Astrocyte of the hippocampus (primary cell): ENCODE measurements at places on chromosomes 3 and 15.
A peak's percentile ranks its signal among the peaks of the same experiment; 100 is the strongest.

DNA sequence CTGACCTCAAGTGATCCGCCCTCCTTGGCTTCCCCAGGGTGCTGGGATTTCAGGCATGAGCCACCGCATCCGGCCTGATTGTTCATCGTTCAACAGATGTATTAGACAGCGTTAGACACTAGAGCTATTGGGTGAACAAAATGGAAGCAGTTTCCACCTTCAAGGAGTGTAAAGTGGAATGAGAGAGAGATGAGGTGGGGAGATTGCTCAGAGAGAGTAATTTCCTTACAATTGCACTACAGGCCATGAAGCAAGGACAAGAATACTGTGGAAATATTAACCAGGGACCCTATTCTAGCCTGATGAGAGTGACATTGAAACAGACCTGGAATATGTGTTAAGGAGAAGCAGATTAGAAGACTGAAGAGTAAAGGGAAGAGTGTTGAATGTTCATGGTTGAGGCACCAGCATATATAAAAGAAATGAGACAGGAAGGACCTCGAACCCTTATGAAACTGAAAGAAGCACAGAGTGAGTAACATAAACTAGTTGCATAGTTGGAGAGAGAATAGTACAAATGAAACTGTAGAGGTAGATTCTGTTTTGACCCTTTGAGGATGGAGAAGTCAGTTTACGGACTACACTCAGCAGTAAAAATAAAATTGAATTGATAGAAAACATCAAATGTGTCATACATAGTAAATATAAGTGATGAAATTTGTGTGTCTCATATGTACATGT, 7.2 kb downstream of the RTF1 start:
- DNase-seq: no peak

DNA sequence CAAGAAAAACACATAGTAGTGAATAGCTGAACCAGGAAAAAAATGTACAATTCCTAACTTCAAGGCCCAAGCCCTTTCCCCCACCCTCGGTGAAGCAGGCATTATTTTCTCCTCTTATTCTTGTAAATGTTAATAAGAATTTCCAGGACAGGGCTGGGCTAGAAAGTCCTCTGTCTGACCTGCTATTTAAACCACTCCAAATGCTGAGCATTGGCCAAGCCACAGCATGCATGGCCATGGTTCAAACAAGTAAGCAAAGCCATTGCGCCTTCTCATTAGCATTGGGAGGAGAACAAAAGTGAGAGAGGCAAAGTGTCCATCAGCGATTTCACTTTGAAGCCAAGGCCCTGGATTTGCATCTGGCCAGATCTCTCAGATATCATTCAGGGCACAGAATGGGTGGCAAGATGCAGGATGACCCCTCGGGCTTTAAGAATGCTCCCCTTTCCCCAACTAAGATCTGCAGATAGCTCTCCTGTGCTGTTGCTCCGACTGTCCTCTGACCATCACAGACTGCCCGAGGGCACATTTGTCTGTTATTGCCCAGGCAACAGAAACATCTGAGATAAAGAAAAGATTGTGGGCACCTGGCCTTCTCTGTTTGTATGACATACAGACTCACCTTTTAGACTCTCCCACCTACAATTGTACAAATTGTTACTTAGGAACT, 46.3 kb downstream of the CEMIP start:
- peak; percentile 95 for DNase-seq

DNA sequence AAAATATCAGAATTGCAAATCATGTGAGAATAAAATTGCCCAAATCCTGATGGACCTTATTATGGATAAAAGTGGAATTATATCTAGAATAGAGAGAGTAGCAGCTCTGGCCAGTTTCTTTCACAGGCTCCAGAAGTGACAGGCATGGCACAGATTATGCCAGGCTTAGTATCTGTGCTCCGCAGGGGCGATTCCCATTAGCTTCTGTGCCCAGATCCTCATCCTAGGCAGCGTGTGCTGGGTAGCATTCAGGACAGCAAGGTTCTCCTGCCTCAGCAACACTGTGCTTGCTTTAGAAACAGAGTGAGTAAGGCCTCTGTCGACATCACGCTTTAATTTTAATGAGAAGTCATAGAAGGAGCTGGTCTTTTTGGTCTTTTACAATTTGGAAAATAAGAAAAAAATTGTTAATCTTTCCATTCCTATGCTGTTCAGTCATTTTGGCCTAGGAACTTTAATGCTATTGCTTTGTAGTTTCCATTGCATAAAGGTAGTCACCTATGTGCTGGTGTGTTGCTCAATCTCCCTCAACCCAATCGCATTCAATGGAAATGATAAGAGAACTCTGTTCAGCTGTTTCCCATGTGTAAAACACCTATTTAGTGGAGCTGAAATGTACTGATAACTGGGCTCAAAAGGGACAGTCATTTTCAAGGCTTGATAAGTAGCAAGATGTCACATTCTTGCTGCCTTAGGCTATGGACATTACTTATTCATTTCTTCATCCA, 770.1 kb downstream of the AGBL1 start:
- no peak for DNase-seq

DNA sequence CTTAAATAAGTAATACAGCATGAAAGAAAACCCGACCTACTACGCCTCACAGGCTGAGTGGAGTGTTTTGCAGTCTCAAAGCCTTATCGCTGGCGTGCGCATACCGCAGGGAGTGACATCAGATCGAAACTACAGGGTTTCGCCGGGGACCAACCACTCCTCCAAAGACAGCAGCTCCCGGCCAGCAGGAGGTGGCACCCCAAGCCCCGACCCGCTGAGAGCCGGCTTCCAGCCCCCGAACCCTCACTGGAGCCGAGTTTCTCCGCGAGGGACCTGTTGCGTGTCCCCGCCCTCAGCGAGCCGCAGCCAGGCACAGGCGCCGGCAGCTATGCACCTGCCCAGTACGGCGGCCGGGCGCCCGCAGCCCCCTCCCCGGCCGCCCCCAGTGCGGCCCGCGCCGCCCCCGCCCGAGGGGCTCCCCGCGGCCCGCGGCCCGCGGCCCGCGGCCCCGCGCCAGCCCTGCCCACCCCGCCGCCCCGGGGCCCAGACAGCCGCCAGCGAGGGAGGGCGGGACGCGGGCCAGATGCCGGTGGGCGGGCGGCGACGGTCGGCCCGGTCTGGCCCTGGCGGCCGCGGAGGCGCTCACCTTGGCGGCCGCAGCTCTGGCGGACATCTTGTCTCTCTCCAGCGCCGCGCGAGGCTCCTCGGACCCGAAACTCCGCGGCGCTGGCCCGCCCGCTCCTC, 710 bp downstream of the TJP1 start:
- DNase-seq: peak; percentile 89

GRCh38 chr3:25573386-25574171, 91.1 kb downstream of the TOP2B start:
- peak; percentile 68 for DNase-seq

- no peak for DNase-seq
These were observed 38.7 kb upstream of the FAH start for GRCh38 chr15:80114114-80114513.

DNA sequence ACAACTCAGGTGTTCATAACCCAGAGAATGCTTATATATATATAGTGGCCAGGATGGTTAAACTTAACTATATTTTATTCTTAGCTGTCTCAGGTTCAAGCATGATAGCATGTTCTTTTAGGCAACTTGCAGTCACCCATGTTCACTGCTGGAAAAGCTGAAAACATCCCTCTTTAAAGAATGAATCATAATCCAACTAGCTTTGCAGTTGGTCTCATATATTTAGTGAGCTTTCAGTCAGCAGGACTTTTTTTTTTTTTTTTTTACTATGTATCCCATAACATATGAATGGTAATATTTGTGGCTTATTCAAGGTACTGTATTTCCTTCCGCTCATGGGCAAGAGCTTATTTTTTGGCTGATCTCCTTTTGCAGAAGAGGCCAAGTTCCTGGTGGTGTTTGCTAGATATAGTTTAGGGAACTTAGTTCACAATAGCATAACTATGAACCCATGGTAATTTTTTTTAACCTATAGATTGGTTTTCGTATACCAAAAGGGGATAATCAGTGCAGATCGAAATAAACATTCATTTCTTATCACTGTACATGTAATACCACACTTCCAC, 77.6 kb downstream of the CMSS1 start:
- DNase-seq: no peak

- no peak for DNase-seq
These were observed 12.1 kb upstream of the DMXL2 start for GRCh38 chr15:51634591-51635198.

- DNase-seq: no peak
These were observed 311.7 kb downstream of the VPS13C start for GRCh38 chr15:61748529-61748928.

DNA sequence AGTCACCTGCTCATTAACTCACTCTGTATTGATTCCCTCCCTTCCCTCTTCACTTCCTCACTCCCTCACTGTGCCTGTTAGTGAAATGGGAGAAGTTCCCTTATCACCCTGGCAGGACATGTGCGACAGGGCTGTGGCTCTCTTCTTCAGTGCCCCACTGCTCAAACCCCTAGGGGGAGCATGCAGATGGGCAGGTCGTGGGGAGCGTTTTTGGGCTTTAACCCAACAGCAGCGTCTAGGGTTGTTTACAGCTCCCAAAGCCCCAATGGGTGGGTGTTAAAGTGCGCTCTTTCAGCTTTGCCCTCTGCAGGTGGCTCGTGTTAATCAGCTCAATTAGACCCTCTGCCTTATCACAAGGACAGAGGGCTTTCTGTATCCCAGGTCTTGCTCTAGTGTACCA, 447.8 kb upstream of the PROK2 start:
- no peak for DNase-seq

DNA sequence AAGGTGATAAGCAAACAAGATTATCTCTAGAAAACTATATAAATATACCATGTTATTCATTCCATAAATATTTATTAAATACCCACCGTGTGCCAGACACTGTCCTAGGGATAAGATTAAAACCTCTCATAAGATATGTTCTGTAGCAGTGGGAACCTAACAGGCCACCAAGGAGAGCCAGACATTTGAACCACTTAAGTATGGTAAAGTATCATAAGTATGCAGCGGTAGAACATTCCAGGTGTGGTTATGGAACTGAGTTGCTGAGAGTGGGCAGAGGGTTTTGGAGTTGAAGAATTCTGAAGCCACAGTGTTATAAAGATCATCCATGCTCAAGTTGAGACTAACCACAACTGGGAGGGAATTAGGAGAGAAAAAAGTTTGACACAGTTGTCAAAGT, 14.7 kb downstream of the FILIP1L start:
- DNase-seq: peak; percentile 84

DNA sequence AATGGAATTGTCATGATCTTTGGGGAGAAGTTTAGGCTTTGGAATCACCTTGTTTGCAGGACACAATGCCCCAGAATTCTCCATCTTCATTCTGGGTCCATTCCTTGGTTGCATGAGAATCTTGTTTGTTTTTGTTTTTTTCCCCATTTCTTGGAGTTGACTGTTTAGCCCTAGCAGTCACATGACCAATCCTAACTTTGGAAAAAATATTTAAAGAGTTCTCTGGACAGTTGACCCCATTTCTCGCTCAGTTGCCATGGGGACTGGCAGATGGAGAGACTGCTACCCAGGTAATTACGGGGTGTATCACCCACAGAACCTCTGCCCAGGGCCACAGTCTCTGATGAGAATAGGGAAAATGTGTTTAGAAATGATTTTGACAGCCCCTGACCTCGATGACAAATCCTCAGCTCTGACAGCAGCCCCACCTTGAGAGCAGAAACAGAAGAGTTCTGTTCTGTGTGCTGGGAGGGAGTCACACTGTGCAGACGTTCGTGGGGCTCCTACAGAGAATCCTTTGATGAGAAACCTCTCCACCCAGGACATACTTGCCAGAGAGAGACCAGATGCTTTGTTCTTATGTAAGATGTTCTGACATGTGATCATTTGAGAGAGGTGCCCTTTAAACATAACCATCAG, 57.7 kb downstream of the IL16 start:
- DNase-seq: no peak

GRCh38 chr15:53454535-53454842, 305.0 kb downstream of the WDR72 start:
- no peak for DNase-seq

DNA sequence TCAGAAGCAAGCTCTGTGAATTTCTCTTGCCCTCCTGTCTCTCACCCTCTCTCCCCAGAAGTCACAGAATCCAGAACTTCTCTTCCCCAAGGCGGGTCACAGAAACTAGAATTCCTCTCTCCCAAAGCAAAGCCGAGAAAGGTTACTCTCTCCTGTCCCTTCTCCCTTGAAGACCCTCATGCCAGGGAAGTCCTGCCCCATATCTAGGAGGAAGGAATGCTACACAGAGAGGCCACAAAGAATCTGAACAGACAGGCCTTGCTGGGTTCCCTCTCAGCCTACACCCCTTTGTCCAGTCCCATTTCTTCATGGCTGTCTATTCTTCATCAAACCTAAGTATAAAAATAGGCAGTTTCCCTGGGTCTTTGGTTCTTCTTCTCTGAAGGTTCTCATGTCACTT, 29.8 kb downstream of the ANP32A start:
- no peak for DNase-seq

- no peak for DNase-seq
These were observed 409.7 kb downstream of the MAGI1 start for GRCh38 chr3:65628978-65629377.

DNA sequence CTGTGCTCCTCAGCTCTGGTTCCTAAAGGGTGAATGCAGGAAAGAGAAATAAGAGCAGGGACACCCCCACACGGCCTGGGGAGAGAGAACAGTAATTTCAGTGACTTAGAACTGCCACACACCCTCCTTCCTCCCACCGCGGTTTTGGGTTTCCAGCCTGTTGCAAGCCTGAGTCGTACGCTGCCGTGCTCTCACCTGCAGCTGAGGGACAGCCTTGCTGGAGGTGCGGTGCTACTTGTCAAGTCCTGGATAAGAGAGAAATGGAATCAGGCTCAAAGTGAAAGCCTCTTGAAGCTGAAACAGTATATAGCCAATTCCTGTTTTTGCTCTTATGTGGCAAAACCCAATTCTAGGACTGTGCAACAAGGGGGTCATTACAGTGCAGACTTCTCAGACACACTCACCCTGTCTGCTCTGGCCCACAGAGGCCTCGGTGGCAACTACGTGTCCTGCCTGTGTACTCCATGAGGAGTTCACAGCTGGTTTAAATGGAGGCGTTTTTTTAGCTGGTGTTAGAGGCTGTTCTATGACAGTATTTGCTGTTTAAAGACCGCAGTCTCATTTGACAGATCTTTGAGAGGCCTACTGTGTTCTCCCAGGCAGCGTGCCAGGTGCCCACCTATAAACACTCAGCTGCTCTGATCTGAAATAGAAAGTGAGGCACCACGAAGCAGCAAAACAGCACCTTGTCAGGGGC, 42.9 kb downstream of the TBC1D2B start:
- no peak for DNase-seq

DNA sequence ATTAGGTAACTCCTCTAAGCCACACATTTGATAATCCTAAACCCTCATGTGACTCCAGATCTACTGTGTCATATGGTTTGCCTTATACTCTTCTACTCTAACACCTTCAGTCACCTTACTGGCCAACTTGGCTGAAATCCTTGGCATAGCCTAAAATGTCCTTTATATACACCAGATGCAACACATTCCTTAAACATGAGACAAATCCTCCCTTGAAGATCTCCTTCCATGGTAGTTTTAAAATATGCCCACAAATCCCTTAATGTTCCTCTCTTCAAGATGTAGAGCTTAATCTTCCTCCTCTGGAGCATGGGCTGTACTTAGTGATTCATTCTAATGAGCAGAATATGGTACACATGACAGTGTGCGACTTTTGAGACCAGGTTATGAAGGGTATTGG, 238.9 kb downstream of the SUCLG2 start:
- DNase-seq: peak; percentile 13

GRCh38 chr3:38360345-38360744, 13.8 kb downstream of the XYLB start:
- DNase-seq: no peak
